NCI-H446 treated with DMSO at 0.1 percent for 48 hours (cell line): ENCODE measurements at places on chromosomes 3 and 15.
A peak's percentile ranks its signal among the peaks of the same experiment; 100 is the strongest.

DNA sequence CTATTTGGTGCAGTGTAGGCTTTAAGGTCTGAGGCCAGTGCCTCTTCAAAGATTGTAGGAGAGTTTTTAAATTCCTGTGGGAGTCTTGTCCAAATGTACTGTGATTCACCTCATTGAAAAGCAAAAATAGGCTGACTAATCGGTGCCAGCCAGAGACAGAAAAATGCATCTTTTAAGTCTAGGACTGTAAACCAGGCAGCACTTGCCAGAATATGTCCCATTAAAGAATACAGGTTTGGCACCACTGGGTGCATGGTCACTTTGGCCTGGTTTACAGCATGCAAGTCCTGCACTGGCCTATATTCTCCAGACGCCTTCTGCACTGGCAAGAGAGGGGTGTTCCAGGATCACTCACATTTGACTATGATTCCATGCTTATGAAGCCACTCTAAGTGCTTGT, 20.3 kb upstream of the NOX5 start:
- no peak for DNase-seq

GRCh38 chr15:96330450-96331143, at the start of gene NR2F2:
TSS of gene NR2F2 (plus strand) at chr15:96330700. CDS start at chr15:96332106, 1,406 bp downstream.
- DNase-seq: peak; percentile 87

DNA sequence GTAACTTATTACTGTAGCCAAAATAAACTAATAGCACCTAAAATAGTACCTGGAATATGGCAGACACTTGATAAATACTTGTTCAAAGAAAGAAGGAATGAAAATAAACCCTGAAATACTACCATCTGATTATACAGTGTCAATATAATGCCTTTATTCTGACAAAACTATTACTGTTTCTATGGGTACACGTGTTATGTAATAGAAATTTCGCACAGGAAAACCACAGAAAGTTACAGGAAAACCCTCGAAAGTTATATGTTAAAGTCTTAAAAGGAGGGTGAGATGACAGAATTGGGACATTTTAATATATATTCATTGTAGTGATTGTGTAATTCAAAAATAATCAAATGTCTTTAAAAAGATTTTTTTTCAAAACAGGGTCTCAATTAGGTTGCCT, 28.8 kb downstream of the ETFA start:
- no peak for DNase-seq

- no peak for DNase-seq
Observed at GRCh38 chr15:68012911-68013310, 41.2 kb upstream of the PIAS1 start.

- no peak for DNase-seq
Observed at GRCh38 chr3:12999147-13000140, 73.8 kb downstream of the IQSEC1 start.

DNA sequence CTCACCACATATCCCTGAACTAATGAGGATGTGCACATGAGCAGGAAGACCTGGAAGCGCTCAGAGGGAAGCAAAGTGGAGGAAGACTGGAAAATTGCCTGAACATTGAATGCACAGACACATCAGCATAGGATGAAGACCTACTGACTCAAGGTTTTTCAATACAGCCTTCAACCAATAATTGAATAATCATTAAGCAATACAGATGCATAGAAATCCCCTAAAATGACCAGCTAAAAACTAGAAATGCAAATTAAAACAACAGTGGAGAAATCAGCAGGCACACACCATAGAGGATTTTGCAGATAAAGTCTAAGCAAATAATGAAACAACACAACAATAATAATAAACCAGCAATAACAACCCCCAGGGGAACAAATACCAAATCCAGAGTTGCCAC, 80.4 kb downstream of the CEP152 start:
- DNase-seq: no peak

DNA sequence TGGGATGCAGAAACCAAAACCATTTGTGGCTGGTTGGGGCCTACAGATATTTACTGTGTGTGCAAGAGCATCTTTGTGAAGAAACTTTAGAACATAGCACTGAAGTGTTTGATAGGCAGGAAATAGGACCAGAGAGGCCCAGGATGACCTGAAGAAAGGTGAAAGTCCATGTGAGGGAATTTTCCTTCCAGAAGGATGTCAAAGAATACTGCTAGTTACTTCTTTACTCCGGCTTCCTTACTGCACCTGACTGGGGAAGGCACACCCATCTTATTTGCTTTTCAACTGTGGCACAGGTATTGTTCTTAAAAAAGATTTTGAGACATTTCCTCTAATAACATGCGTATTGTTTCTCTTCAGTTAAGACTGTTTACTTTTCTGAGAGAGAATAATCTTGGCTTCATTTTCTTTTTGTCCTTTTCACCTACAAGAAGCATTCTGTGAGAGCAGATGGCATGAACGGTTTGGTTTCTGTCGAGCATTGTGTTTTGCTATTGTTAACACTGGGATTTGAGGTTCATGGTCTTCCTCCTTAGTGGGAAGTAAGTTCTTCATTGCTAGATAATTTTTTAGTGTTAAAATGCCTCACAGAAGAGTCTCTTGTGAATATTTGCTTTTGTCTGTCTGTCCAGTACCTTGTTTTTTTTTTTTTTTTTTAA, 71.5 kb downstream of the SLCO3A1 start:
- no peak for DNase-seq

DNA sequence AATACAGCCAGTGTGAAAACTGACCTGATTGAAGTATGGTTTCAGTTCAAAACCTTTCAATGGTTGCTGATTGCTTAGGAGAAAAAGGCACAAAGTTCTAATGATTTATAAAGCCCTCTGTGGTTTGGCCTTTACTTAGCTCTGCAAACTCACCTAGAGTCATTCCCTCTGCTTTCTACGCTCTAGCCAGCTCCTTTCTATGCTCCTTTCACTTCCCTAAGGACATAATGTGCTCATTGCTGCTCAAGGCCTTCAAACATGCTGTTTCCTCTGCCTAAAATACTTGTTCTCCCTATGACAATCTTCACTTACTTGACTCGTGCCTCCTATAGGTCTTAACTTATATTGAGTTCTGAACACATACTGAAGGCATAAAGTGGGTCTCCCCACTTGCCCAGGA, 19.0 kb downstream of the RPL39L start:
- DNase-seq: no peak

DNA sequence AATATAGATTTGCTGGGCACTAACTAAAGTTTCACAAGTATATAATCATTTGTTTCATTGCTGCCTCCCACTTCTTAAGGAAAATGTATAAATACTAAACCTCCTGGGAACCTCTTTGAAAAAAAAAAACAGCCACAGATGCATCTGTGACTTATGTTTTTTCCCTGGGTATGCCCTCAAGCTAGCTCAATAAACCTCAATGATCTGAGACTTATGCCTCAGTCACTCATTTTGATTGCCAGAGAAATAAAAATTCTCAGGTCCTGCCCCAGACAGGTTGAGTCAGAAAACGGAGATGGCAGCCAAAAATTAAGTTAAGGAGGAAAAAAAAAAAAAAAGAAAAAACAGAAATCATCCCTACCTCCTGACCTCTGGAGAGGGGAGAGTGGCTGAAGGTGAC, 22.1 kb downstream of the ILDR1 start:
- DNase-seq: no peak

DNA sequence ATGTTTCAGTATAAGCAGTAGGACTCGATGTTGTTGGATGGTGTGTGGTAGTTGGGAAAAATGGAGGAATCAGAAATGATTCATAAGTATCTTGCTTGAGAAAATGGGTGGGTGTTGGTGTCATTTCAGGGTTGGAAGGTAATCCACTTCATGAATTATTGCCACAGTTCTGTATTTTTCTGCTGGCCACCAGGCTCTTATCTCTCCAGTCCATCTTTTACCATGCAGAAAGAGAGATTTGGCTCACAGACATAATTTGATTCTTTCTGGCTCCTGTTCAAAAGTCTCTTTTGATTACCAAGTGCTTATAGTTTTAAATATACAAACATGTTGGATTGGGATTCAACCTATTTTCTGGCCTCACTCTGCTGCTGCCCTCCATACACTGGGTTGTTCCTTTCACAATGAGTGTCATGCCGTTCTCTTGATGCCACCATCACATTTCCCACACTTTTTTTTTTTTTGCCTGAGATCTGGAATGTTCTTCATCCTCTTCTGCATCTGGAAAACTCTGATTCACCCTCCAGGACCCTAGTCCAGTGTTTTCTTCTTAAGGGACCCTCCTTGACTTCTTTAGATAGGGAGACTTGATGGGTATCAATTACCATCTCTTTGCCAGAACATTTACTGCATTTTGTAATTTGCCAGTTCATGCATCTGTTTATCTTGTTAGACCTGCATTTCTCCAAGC, 69.4 kb upstream of the GAP43 start:
- no peak for DNase-seq

DNA sequence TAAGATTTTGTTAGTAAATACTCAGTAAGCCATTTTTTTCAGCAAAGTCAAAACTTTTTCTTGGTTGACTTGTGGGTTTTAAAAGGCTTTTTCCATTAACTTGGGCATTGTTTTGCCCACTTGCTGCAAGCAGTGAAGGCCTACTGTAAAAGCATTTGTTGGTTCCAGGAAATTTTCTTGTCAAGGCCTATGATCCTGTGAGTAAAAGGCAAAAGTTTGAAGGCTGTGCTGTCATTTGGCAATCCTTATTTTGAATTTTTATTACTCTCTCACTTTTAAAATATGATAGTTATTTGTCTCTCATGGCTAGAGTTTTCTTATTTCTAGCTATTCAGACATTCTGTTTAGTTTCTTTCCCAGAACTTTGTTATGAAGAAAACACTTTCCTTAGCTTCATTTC, 13.0 kb downstream of the P2RY12 start:
- DNase-seq: no peak

- DNase-seq: no peak
Observed at GRCh38 chr15:74128785-74129585, 1.4 kb upstream of the ISLR2 start.

DNA sequence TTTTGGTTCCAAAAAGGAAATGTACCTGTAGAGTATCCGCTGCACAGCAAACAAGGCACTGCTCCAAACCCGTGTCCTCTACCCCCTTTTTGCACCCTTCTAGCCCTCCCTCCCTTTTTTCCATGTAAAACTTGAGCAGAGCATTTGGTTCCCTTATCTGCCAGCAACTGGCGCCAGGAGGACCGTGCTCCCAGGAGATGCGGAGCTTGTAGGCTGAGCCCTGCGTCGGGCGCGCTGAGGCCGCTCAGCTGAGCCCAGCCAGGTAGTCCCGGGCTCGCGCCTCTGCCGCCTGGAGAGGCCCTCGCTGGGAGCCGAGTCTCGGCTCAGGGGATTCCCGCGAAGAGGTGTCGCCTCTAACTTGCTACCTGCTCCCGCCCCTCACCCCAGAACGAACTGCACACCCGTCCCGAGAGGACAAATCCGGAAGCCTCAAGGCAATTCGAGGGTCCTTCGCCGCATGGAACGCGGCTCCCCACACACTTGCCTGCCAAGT, 575 bp downstream of the TRPM7 start:
- no peak for DNase-seq

GRCh38 chr3:127217596-127218453, 24.9 kb downstream of the PRR23E start:
- DNase-seq: no peak

DNA sequence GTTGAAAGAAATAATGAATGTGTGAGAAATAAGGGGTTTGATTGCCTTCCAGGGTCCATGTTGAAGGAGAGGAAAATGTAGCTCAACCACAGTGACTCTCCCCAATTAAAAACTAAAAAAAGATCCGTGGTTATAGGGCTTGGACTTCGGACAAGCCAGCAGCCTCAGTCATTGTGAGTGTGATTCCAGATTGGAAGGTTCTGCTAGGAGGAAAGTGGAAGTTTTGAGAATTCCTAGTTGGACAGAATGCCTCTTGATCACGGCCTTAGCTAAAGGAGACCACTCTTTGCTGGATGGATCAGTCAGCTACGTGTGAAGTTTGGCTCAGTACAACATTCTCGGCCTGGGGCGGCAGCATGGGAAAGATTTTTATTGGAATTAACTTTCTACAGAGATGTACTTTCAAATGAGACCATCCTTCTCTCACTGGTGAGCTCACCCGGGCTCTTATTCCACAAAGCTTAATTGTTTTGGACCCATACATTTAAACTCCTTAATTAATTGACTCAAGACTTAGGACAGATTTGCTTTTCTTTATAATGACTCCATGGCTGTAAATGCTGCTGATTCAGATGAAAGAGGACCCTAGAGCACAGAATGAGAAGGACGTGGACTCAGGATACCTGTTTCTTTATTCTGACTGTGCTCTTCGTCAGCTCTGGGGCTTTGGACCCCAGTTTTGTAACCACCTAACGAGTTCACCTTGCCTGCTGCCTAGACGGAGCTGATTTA, 27.5 kb downstream of the FLNB start:
- no peak for DNase-seq

GRCh38 chr15:69743091-69743490, 290.5 kb downstream of the RPLP1 start:
- DNase-seq: no peak

DNA sequence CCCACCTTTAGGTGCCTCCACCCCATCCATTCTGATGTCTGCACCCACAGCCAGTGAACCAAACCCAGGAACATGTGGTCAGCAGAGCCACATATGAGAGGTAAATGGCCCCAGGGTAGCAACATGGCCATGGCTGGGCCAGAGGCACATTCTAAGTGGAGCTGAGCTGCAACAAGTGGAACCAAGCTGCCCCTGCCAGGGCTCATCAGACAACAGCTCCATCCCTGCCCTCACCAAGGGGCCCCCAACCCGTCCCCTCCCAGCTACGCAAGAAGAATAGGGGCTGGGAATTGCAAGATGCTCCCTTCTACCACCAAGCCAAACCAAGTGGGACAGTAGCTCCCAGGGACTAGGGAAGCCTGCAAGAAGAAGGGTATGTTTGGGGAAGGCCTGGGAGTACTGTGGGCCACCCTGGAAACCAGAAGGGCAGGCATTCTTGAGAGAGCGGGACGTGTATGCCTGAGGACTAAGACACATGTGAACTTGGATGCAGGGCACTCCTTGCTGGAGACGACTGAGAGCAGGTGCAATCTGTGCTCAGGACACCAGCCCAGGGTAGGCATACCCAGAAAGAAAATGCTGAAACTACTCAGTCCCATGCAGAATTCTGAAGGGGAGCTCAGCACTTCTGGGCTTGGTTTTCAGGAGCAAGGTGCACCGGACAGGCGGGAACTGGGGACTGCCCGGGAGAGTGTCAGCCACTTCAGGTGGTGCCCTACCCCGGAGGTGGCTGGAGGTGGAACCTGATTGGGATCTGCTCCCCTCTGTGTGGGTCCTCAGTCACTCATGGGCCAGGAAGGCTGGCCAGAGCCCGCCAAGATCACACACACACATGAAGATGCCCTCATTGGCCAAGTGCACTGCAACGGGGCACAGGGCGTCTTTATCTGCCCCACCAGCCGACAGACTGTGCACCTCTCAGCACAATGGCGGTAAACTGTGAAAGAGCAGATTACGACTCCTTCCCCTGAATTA, 9.5 kb downstream of the MYL3 start:
- DNase-seq: no peak
